Activated naive CD4-positive, alpha-beta T cell treated with anti-CD3 and anti-CD28 coated beads, Interleukin-2, amount 50 U/mL, for 16 hours (primary cell): ENCODE measurements at places on chromosomes 11 and 22.

DNA sequence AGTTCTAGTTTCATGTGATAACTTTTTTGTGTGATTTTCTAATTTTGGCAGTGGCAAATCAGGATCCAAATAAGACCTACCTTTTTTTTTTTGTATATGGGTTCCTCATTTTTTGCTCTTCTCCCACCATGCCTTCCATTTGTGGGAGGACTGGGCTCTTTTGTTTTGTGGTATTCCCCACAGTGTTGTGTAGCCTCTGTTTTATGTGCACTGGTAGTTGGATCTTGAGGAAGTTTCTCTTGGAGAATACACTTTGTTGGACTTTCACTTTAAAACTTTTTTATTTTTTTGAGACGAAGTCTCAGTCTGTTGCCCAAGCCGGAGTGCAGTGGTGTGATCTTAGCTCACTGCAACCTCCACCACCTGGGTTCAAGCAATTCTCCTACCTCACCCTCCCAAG is 39.7 kb downstream of the PPP6R3 start:
- no peak for DNase-seq

DNA sequence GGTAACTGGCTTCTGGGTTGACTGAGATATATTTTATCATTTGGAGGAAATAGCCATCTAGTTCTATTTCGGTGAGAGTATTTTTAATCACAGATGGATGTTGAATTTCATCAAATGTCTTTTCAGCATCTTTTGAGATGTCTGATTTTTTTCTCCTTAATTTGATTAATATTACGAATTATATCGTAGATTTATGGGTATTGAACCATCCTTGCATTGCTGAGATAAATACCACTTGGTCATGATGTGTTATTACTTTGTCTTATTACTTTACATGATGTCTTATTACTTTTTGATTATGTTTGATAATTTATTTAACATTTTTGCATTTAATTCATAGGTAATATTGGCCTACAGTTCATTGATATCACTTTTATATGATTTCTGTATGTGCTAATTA is 78.8 kb upstream of the PARVA start:
- no peak for DNase-seq

GRCh38 chr22:38696606-38697424 is 3.9 kb downstream of the JOSD1 start:
- peak; percentile 50 for DNase-seq

GRCh38 chr11:91295591-91295990 is 929.0 kb upstream of the FAT3 start:
- no peak for DNase-seq

- no peak for DNase-seq
These were observed 30.8 kb downstream of the FEZ1 start for GRCh38 chr11:125465255-125465654.

DNA sequence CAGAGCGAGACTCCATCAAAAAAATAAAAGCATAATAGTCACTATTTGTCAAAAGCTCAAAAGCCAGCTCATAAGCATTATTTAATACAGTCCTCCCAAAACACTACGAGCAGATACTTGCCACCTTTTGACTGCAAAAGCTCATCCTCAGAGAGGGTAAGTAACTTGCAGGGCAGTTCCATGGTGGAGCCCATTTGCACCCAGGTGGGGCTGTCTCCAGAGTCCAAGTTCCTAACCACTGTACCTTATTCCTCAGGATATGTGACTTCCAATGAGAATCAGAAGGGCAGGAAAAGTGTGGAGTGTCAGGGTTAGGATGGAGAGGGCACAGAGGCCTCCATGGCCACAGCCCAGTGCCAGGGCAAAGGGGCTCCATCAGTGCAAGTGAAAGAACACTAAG is 28.6 kb upstream of the POU2AF1 start:
- DNase-seq, result no peak
